ENCODE measurements at places on chromosomes 5 and 9.

- peaks cover 14% of the 10 kb centered on the region for H3K4me1 ChIP-seq
- no peak for DNase-seq
- no peak overlapping the region for H3K4me3 ChIP-seq
- no peak overlapping the region for H3K27ac ChIP-seq
- no peaks in the 10 kb centered on the region for H3K36me3 ChIP-seq
Observed at GRCh38 chr9:124248960-124249359, 8.8 kb upstream of the NEK6 start.

GRCh38 chr9:129175825-129176633 is 2.0 kb downstream of the IER5L start:
- peaks cover 40% of the 10 kb centered on the region for H3K4me1 ChIP-seq
- peak overlapping the region; percentile 96 for H3K27ac ChIP-seq
- peaks cover 6% of the 10 kb centered on the region for H3K36me3 ChIP-seq
- peak; percentile 81 for DNase-seq
- no peaks in the 10 kb centered on the region for H3K27me3 ChIP-seq
- peak overlapping the region; percentile 72 for H3K4me3 ChIP-seq

DNA sequence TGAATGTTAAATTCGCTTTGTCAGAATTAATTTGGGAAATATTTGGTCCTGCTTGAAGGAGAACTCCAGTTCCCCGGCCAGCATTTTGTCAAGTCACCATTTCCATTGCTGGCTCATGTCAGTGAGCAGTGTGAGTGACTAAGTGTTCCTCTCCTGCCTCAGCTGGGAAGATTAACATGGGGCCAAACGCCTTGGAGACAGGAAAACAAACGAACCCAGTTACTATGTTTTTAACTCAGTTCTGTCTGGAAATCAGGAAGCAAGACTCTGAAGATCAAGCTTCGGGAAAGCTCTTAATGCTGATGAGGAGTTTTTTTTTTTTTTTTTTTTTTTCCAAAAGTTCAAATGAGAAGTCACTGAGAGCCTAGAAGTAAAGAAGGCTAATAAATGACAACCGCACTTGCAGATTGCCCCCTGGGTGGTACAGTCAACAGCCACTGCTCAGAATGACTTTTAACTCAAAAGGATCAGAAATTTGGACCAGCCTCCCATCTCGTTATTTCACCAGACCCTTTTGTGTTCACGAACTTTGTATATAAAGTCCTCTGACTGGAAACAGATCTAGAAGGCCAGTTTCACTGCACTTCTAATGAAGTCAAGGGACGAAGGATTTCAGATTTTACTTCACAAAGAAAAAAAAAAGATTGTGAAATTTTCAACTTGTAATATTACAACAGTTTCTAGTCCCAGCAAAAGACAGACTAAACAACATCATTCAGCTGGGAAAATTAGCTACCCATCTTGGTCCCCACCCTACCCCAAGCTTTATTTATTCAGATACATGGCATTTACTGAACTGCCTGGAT is 121.3 kb downstream of the LHFPL2 start:
- H3K36me3 ChIP-seq = no peaks in the 10 kb centered on the region
- peaks cover 52% of the 10 kb centered on the region for H3K4me1 ChIP-seq
- H3K27ac ChIP-seq = peak overlapping the region; percentile 45

DNA sequence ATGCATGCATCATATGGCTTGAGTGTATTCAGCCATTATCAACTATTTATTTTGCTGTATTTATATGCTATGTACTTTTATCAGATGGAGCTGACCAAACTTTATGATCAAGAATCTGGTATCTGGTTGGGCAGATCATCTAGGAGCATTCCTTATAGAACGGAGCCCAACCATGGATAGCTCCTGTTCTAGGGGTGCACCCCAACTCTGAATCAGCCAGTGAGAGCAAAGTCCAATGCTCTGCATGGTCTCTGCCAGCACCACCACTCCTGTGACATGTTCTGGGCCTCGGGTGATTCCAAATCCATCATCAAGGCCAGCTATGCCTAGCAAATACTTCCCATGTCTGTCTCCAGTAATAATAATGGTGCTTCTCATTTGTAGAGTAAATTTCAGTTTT is 517.5 kb downstream of the AGTPBP1 start:
- H3K4me1 ChIP-seq = no peaks in the 10 kb centered on the region
- H3K27me3 ChIP-seq = no peaks in the 10 kb centered on the region
- DNase-seq = no peak
- H3K36me3 ChIP-seq = no peaks in the 10 kb centered on the region
- no peak overlapping the region for H3K4me3 ChIP-seq
- no peak overlapping the region for H3K27ac ChIP-seq

DNA sequence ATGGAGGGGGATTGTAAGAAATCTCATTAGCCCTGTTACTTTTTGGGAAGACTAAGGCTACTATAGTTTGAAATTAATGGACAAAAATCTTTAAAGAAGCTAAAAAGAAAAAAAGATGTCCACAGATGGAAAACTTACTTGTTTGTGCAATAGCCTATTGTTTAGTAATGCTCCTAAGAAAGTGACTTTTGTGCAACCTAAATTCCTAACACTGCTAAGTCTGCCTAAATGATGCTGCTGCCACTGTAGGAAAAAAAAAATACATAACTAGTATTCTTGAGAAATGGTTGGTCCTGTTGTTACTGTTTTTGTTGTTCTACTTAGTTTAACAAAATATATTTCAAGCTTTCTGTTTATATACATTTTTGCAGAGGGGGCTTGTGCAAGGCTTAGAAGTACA is 108.2 kb upstream of the NR3C1 start:
- no peak overlapping the region for H3K4me3 ChIP-seq
- no peak for DNase-seq
- no peaks in the 10 kb centered on the region for H3K36me3 ChIP-seq
- H3K27me3 ChIP-seq = no peaks in the 10 kb centered on the region
- no peak overlapping the region for H3K27ac ChIP-seq
